ENCODE measurements at places on chromosomes 7 and 10. TPM values are rescaled to one million over a fixed set of nuclear protein-coding genes. Genes with fewer than 3 reads are reported as not detected.

- DNase-seq, result peak; percentile 97
Measured at GRCh38 chr7:36291387-36292316, 98.0 kb upstream of the ANLN start.

- DNase-seq, result no peak
Measured at GRCh38 chr7:123410273-123410904, 124.0 kb downstream of the IQUB start.

DOCK1 gene
- 28.4 TPM for total RNA-seq

DNA sequence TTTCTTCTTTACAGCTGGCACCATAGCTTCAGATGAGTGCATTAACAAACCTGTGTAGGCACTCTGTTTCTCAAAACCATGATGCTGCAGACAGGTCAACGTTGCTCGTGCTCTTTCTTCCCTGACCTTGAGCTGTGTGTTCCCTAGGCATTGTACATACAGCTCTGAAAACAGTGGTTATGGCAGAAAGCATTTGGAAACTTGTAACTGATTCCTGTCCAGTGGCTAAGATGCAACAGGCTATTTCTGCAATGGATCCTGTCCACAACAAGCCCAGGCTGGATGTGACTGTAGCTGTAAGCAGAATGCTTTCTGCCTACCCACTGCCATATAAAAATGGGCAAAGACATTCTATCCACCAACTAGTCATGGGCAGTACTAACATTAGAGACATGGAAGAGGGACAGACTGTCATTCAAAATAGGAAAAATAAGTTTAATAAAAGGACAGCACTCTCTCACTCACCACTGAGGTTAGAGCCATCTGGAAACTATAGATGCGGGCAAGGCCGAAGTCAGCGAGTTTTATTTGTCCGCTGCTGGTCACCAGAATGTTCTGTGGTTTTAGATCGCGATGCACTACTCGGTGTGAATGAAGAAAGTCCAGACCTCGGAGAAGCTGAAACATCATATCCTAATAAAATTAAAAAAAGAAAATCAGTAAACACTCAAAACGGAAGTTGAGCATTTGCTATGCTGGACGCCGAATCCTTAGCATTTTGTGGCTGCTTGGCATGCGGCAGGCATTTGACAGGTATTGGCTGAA lies 111.0 kb downstream of the CDK6 start:
- DNase-seq, result no peak

GRCh38 chr7:124426621-124427020 lies 339.0 kb downstream of the GPR37 start:
- DNase-seq, result no peak

DNA sequence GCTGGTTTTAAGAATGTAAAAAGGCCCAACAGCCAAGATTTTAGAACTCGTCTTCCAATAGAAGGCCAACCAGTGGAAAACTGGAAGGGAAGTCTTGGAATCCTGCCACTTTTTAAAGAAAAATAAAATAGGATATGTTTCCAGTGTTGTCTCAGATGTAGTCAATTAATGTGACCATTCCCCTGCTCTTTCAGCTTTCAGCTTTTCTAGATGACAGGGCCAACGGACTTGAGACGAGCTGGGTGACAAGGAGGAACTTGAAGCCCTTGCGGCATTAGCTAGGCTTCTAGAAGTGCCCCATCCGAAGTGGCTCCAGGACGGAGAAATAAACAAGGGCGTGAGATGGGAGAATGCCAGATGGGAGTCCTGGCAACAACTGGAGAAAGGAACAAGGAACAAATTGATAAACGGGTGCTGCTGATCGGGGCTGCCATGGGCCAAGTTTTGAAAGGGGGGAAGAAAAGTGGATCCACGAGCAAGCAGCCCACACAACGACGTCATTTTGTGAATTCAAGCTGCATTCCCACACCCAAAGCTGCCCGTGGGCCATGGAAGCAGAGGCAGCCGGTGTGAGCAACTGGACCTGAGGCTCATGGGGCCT lies 42.3 kb downstream of the CTBP2 start:
- no peak for DNase-seq

DNA sequence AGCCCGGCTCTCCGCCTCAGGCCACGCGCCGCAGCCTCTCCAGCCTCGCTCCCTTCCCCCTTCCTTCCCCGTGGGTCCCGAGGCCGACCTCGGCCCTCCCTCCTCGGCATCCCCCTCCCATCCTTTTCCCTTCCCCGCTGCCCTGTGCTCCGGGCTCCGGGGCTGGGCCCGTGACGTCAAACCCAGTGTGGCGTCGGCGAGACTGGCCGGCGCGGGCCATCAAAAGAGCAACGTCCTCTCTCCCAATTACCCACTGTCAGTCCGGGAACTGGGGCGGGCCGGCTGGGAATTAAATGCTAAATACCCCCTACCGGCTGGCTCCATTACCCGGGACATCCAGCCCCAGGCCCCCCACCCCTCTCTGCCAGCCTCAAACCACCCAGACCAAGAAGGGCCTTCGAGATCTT lies 2.6 kb upstream of the GATA3 start:
- no peak for DNase-seq

GDF2 gene
- not detected for total RNA-seq

DNA sequence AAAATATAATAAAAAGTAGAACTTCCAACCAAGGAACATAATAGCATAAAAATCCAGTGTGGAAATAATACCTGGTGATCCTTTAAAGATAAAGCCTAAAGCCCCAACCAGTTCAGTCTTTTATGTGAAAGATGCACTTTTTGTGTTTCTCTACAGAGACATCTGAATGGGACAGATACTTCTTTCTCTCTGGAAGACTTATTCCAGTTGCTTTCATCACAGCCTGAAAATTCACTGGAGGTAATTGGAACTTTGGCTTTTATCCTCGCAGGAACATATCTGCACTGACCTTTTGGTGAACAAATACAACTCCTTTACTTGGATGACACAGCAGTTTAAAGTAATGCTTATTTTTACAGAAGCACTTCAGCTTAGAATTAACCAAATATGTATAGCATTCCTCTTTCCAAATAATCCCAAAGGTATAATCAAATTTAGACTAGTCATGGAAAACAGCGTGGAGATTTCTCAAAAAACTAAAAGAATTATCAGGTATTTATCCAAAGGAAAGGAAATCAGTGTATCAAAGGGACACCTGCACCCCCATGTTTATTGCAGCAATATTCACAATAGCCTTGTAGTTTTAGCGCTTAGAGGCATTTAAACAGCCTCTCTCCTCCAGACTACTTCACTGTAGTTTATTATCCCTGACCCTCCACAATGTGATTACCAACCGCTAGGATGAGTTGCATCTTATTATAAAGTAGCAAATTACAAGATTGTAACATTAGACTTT lies 16.8 kb downstream of the HNRNPA2B1 start:
- no peak for DNase-seq

DNA sequence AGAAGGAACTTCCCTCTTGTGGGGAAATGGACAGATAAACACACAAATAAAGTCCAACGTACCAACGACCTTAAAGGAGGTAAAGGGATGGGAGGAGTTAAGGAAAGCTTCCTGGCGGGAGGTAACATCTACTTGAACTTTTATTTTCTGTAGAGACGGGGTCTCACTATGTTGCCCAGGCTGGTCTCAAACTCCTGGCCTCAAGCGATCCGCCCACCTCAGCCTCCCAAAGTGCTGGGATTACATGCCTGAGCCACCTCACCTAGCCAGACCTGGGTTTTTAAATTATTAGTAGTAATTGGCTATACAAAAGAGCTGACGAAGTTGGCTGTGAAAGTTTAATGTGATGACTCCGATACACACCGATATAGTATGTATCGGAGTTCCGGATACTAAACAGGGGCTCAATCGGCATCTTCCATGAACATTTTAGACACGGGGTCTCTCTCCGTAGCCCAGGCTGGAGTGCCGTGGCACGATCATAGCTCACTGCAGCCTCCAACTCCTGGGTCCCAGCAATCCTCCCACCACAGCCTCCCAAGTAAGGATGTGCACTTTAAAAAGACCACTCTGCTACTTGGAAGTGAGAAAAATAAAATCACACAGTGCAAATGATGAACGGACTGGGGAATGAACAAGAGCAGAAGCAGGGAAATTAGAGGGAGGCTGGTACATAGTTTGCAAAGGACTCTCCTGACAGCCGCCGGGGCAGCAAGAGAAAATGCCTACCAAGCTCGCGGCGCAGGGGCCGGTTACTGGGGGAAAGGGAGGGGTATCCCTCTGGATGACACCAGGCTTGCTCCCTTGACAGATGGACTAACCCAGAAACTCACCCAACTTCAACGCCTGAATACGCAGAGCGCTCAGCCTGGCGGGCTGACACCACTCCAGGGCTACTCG lies 1.0 kb downstream of the BCL7B start:
- DNase-seq, result peak; percentile 40

SEC61G gene
- 93.4 TPM for total RNA-seq

TMEM140 gene
- total RNA-seq, result 1.8 TPM

DNA sequence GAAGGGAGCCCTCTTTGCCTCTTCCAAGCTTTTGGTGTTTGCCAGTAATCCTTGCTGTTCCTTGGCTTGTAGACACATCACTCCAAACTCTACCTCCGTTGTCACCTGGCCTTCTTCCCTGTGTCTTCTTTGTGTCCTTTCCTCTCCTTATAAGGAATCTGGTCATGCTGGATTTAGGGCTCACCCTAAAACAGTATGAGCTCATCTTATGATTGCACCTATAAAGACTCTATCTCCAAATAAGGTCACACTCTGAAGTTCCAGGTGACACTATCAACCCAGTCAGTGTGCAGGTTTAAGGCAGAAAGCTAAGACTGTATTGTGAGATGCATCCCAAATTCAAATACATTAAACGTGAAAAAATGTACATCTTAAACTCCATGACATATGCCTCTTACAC lies 49.0 kb upstream of the ZRANB1 start:
- no peak for DNase-seq

AKR1E2 gene
- total RNA-seq, result 3.3 TPM

DNA sequence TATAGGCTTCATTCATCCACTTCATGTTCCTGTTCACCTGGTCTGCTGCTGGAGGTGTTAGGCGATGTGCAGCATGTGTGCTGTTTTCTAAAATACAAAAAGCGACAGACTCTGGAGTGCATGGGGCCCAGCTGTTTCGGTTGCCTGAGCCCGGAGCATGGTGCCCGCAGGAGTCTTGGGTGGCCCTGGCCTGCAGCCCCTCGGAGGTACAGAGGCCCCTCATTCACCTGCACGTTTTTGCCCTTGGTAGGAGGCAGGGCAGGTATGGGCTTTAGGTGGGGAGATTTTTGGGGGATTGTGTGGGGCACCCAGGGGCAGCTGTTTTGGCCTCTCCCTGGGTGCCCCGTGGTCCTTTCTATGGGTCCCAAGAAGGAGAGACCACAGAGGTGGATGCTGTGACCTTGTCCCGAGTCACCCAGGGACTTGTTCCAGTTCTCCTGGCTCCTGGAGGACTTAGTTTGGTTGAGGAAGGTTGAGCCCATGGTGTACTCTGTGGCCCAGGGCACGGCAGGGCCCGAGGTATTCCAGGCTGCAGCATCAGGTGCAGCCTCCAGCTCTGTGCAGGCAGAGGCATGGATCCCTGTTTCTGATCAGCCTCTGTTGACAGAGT lies 130.7 kb downstream of the TRRAP start:
- no peak for DNase-seq

TMEM236 gene
- total RNA-seq, result not detected

GRCh38 chr10:78817361-78817760 lies 251.4 kb upstream of the ZMIZ1 start:
- no peak for DNase-seq

DNA sequence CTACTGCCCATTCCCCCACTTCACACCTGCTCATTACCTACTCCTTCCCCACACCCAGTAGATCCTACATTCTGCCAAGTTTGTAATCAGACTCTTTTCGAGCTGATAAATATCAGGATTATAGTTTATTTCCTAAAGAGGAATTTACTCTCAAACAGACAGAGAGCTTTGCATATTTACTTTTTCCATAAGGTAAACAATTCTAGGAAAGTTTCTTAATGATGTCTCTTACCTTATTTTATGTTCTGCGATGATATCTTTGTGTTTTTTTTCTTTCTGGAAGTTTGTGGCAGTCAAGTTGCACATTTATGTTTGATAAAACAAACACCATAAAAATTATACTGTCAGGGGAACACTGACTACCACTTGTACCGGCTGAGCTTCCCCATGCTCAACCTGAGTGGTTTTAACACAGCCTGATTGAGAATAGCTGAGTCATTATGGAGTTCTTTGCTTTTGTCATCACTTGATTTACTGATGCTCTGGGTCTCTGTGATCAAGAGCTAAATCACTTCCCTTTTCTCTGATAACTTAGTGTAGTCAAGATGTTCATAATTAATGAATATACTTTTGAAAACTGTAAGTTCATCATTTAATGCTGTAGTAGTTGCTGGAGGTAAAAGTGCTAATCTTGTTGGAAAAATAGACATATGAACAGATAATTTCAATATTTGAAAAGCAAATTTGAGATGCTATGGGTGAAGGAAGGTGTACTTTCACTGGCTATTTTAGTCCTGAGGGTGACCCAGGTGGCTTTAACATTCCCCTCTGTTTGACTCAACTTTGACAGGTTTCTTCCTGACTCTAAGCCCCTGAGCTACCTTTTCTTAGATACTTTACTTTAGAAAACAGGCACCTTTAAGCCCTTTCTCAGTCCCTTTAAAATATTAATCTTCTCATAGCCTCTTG lies 1034.5 kb upstream of the LRRTM3 start:
- DNase-seq, result peak; percentile 78

- DNase-seq, result no peak
Measured at GRCh38 chr7:149707448-149707886, 65.9 kb downstream of the ZNF467 start.

DNA sequence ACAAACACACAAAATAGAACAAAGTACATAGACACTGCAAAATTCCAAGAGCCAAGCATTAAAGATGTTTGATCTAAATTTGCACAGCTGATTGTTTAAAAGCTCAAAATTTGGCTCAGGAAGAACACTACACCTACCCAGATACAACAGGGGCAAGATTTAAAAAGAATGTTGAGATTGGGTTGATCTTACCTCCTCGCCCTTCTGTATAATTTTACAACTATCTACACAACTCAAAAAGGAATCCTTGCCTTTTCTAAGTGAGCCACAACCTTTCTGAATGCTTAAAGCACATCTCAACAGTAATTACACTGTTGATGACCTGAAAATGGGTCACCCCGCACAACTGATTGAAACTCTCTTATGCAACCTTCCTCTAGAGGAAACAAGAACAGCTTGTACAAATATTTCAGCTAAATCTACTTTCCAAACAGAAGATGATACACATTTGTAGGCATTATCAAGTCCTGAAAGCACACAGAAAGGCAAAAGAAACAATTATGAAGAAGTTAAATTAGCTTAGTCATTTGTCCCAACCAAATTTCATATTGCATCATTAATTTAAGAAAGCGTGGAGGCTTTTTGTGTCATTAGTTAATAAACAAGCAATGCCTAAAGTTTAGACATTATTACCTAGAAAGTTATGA lies 75.5 kb downstream of the UBE2H start:
- no peak for DNase-seq

GRCh38 chr7:18574235-18574540 lies 78.6 kb downstream of the HDAC9 start:
- DNase-seq, result no peak

DNA sequence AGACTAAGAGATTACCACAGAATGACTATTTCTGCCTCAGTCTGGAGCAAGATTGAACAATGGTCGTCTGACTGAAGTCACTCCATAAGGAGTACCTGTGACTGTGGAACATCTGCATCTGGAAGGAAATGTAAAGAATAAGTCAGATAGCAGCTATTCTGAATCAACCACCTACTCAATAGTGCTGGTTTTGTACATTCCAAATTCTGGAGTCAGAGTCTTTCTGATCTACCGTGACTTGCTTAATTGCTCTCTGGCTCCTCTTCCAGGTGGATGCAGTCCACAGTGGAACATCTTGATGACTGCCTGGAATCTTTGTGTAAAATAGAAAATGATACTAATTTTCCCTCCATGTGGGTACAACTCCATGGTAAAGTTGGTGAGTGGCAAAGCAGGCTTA lies 156.3 kb upstream of the SEMA3C start:
- peak; percentile 24 for DNase-seq

Data from HT-29 (cell line).